ENCODE measurements at places on chromosomes 6 and 20.

GRCh38 chr6:7568021-7568420, 22.0 kb upstream of the SNRNP48 start:
- no peak for DNase-seq

DNA sequence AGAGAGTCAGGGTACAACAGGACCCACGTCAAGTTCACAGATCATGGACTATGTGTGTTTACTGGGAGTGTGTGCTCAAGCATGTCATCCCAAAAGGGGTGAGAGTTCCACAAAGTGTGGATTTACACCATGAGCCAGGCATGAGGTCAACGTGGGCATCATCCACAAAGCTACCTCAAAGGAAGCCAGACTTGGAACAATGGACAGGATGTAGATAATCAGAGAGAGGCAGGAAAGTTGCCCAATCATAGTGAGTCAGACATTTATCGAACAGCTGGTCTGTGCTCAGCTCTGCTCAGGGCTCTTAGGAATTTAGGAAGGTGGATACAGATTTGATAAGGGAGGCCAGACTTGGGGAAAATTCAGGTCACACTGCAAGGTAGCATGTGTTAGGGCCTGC, 317.2 kb upstream of the CDYL start:
- DNase-seq, result no peak

DNA sequence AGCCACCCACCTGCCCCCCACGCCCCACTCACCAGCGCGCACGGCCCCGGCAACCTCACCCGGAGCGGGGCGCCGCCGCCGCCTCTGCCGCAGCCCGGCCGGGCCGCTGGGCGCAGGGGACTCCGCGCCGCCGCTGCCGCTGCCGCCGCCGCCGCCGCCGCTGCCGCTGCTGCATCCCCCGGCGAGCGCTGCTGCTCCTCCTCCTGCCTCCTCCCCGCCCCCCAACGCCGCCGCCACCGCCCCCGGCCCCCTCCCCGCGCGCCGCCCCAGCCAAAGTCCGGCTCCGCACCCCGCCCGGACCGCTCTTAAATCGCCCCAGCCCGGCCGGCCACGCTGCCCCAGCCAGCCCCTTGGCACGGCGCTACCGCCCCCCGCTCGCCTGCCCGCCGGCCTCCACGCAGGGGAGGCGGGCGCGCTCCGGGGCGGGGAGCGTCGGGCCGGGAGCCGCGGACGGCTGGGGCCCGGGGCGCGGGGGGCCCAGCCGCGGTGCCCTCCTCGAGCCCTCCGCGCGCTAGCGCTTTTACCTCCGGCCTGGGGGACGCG, at the start of gene SULF2:
TSS of gene SULF2 (minus strand) at position 171 of the 543 bp plus-strand sequence. CDS start 28,118 bp downstream, outside the sequence.
- DNase-seq, result no peak

GRCh38 chr6:29710281-29710941, 12.8 kb upstream of the HLA-F start:
- no peak for DNase-seq

DNA sequence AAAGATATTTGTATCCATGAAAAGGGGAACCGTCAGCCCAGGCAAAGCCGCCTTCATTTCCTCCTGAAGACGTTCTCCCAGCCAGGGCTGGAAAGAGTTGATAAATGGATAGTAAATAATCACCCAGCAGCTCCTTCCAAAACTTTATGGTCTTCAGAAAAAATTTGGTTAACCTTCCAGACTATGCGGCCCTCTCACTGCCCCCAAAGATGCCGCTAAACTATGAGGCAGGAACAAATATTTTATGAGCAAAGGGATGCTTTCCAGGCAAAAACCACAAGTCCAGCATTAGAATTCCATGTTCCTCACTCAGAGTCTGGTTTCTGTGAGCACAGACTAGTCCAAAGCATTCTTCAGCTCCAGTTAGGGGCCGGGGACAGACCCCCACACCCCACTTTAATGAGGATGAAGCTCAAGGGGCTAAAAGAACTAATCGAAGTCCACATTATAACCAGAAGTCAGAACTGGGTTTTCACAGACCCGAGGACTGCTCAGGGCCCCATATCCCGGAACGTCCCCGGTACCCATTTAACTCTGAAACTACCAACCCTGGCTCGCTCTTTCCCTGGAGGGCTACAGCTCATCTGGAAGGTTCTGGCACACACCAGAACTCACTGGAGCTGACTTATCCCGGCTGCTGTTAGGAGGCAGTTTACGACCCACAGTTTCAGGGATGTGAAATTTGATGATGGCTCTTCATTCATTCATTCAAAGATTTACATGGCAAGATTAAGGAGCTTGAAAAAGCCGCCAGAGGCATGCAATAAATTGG, 29.4 kb downstream of the BMP7 start:
- no peak for DNase-seq

- no peak for DNase-seq
Measured at GRCh38 chr20:49661560-49662329, 51.9 kb downstream of the B4GALT5 start.

- DNase-seq, result no peak
Measured at GRCh38 chr6:155854787-155855186, 399.1 kb upstream of the NOX3 start.

DNA sequence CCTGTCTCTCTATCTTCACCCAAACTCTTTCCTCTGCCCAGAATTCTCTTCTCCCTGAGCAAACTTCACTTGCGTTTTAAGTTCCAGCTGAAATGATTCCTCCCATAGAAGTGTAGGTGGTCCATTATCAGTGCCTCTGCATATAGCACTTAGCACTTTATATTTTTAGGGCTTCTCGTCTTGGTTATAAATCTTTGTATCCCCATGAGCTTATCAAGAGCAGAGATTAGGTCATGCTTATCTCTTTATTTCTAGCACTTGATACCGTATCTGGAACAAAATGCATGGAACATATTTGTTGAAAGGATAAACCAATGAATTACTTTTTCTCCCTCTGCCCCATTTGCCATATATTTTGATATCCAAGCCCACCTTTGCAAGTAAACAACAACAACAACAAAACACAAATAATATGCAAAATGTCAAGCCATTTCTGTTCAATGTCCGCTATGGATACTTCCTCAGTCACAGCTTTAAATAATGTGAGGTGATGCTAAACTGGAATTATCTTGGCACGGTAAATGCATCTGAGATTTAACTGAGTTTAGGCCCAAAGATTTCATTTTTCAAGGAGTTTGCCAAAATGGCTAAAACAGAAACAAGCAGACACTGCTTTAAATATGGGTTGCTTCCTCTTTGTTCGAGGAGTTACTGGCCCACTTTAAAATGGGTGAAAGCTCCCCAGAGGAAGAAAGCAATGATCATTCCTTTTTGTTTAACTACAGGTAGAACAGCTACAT, 106.2 kb upstream of the STMND1 start:
- DNase-seq, result no peak

GRCh38 chr6:167917551-167918154, 79.8 kb upstream of the KIF25 start:
- no peak for DNase-seq

GRCh38 chr20:38833857-38834164, 28.3 kb downstream of the PPP1R16B start:
- no peak for DNase-seq

- no peak for DNase-seq
Measured at GRCh38 chr20:24106150-24106800, 117.7 kb upstream of the GGTLC1 start.

GRCh38 chr6:143701349-143702234, 23.8 kb downstream of the PHACTR2 start:
- no peak for DNase-seq

GRCh38 chr20:9912858-9913434, 74.1 kb upstream of the PAK5 start:
- DNase-seq, result peak; percentile 40

GRCh38 chr6:118750143-118750542, 98.8 kb upstream of the CEP85L start:
- no peak for DNase-seq

DNA sequence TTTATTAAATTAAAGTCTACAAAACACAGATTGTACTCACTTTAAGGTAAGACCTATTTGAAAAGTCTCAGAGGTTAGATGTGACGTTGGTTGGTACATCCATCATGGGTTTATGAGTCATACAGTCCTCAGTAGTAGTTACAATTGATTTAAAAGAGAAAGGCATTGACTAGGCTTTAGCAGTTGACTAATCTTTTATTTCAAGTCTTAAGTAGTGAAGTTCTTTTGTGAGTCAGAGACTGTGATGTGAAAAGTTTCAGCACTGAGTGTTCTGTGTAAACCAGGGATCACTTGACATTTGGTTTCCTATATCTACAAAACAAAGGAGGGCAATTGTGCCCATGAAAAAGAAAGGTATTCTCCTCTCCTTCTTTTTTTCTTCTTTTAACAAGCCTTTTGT, 221.3 kb downstream of the GRIK2 start:
- peak; percentile 85 for DNase-seq

GRCh38 chr6:52995913-52996645, 995 bp upstream of the GSTA4 start:
- peak; percentile 76 for DNase-seq

- no peak for DNase-seq
Measured at GRCh38 chr6:37524025-37524969, 24.6 kb upstream of the CCDC167 start.

DNA sequence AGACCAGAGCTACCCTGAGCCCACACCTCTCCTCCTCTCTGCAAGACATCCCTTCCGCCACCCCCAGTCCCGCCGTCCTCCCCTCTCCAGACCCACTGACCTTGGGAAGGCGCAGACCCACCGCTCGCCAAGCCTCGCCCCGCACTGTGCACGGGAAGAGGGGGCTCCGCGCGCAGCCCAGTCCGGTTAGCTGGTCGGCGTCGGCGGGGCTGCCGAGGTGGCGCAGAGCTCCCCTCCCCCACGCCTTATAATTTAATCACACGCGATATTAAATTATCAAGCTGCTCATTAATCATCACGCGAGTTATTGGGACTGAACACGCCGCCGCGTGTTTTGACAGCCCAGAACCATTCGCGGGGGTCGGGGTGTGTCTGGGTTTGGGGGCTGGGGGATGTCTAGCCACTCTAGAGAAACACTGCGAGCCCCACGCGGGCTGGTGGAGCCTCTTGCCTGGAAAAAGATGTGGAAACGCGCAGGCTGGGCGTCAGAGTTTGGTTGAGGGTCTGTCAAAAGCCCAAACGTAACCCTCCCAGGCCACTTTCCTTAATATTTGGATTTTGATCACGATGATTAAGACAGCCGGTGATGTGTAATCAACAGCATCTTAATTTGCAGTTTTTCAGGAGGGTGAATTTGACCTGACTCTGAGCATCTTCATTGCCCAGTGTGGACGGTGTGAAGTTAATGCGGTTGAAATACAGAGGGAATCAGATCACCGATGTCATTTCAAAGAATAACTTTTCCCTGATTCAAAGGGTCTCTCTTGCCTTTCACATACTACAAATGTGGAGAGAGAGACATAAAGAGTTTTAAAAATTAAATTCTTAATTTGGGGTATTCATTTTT, at the start of gene LINC00237:
TSS of gene LINC00237 (minus strand) at position 188 of the 847 bp plus-strand sequence.
- DNase-seq, result no peak

- no peak for DNase-seq
Measured at GRCh38 chr6:169302255-169302654, 48.6 kb upstream of the THBS2 start.

- no peak for DNase-seq
Measured at GRCh38 chr6:89430201-89430962, 2.6 kb upstream of the ANKRD6 start.

DNA sequence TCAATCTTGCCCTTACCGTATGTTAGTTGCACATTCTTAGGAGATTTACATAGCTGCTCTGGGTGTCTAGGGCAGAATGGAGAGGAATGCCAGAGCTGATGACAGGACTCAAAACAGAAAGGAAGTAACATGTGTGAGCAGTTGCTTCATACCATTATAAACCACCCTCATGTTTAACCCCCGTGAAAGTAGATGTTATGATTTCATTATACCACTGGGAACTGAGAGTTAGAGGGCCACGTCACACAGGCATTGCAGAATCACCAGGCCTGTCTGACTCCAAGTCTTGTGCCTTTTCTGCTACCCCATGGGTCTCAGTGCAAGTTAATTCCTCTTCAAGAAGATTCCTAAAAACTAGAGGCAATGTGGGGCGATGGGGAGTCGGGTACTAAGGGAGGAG, 23.5 kb upstream of the SIM1 start:
- DNase-seq, result no peak

DNA sequence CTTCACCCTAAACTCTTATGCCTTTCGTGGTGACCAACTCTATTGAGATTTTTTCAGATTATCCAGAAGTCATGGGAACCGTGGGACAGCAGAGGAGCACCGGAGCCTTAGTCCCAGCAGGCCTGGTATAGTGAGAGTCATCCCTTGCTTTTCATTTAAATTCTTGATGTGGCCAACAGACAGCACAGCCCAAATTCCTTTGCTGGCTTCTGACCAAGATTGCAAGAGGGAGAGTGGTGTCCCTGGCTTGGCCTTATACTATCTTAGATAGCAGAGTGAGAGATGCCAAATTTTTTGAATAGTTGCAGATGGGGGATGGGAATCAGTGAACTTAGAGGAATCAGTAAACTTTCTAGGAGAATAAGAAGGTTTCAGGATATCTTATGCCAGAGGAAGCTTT, 7.8 kb downstream of the STX11 start:
- no peak for DNase-seq

DNA sequence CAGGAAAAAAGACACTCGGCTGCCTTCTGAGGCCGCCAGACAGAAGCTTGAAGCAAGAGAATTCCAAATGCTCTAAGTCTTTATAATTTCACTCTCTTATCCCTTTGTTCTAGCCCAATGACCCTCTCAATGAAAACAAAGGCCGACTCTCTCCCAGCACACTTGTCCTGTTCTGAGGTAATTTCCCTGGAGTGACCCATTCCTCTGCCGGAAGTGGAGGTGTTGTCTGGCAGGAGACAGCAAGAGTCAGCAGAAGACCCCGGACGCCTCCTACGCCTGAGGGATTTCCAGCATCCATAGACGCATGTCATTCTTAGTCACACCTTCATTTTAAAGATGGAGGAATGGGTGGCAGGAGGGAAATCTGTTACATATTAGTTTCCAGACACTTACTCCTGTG, 110.3 kb downstream of the SOD2 start:
- no peak for DNase-seq

DNA sequence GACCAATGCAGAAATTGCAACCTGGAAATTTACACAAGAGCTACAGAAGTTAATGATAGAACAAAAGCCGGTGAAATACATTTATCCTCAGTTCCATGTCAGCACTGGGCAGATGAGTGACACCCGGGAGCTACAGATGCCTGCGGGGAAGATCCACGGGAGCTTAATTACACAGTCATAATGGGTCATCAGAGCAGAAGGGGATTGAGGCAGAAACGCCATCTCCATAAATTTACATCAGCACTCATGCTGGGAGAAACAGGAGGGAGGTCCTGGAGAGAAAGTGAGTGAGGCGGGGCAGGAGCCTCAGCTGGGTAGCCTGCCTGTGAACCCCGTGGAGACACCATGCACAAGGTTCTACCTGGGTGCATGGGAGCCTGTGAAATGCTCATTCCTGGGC, 37.6 kb upstream of the CST7 start:
- DNase-seq, result no peak

- no peak for DNase-seq
Measured at GRCh38 chr6:150704447-150705192, 104.9 kb downstream of the PLEKHG1 start.

DNA sequence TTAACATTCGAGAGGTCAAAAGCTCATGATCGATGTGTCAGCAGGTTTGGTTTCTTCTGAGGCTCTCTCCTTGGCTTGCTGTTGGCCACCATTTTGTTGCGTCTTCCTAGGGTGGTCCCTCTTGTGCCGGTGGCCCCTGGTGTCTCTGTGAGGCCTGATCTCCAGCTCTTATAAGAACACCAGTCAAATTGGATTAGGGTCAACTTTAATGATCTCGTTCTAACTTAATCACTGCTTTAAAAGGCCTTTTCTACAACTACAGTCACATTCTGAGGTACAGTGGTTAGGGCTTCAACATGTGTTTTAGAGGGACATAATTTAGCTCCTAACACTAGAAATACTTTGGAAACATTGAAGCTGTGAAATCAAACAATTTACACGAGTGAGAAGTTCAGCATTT, 240.8 kb upstream of the KCNQ5 start:
- no peak for DNase-seq
